ENCODE measurements at places on chromosomes 4 and X. TPM values are rescaled to one million over a fixed set of nuclear protein-coding genes. Genes with fewer than 3 reads are reported as not detected.

DNA sequence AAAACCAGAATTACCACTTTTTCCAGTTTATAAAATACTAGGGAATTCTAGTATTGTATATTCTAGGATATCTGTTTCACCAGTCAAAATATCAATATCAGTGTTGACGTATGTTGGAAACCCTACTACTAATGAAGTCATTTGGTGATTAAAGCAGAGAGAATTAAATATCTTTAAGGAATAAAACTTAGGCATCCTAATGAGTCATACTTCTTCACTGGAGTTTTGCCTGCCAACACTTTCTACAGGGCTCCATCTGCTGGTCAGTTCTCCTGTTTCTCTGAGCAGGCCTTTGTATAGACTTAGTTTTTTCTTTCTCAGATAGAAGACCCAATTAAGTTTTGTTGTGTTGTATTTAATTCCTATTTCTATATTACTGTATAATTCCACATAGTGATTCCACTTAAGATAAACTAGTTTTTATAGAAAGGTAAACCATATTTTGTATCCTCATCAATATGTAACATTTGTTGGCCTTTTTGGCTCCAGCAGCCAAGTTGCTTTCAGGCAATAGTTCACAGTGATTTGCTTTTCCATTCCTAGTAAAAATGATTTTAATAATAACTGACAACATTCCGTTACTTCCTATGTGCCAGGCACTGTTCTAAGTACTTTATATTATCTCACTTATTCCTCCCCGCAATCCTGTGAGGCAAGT lies 3.5 kb downstream of the AP1AR start:
- no peaks in the 10 kb centered on the region for H3K27me3 ChIP-seq
- H3K4me1 ChIP-seq: peaks cover 17% of the 10 kb centered on the region
- H3K27ac ChIP-seq: no peak overlapping the region
- DNase-seq: peak; percentile 67
- no peak overlapping the region for H3K4me3 ChIP-seq

GRCh38 chr4:176261018-176261417 lies 8.0 kb downstream of the ASB5 start:
- H3K4me1 ChIP-seq: peaks cover 29% of the 10 kb centered on the region
- DNase-seq: no peak
- H3K27me3 ChIP-seq: no peaks in the 10 kb centered on the region

GRCh38 chr4:170079981-170080380 lies 9.8 kb downstream of the AADAT start:
- peaks cover 16% of the 10 kb centered on the region for H3K36me3 ChIP-seq
- no peaks in the 10 kb centered on the region for H3K27me3 ChIP-seq
- H3K4me3 ChIP-seq: no peak overlapping the region
- DNase-seq: no peak

RPL39 gene
- total RNA-seq: 10,337 TPM

DNA sequence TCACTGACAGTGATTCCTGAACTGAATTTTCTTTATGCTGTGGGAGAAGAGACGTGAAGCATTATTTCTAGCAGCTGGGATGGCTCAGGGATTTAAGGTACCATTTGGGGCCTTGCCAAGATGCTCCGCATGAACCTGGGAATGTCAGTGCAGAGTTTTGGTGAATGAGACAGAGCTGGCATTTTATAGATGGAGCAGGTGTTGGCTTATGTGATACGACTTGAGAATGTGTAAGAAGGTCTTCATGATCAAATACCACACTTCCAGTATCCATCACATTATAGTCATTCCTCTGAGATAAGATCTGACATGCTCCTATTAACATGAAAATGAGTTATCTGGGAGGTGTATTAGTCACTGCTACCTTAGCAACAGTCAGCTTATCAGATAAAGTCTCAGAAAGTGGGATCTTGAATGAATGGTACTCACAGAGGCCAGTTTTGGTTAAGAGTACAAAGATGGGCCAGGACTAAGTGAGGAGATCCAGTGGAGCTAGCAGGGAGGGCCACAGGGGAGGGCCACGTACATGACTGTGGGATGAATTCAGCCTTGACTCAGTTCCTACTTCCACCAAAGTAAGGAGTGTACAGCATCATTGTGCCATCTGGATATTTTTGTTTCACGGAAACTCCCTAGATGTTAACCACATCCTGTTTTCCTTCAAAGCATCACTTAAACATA lies 116.7 kb downstream of the SPCS3 start:
- H3K27ac ChIP-seq: no peak overlapping the region
- no peak overlapping the region for H3K4me3 ChIP-seq
- no peaks in the 10 kb centered on the region for H3K36me3 ChIP-seq
- H3K4me1 ChIP-seq: no peaks in the 10 kb centered on the region
- no peaks in the 10 kb centered on the region for H3K27me3 ChIP-seq
- DNase-seq: no peak

GRCh38 chrX:50771382-50771781 lies 42.6 kb downstream of the SHROOM4 start:
- DNase-seq: no peak
- H3K4me3 ChIP-seq: no peak overlapping the region
- no peaks in the 10 kb centered on the region for H3K36me3 ChIP-seq
- no peak overlapping the region for H3K27ac ChIP-seq
- no peaks in the 10 kb centered on the region for H3K27me3 ChIP-seq
- no peaks in the 10 kb centered on the region for H3K4me1 ChIP-seq

- peaks cover 6% of the 10 kb centered on the region for H3K36me3 ChIP-seq
- DNase-seq: no peak
- H3K27ac ChIP-seq: no peak overlapping the region
- no peak overlapping the region for H3K4me3 ChIP-seq
- no peaks in the 10 kb centered on the region for H3K27me3 ChIP-seq
- peaks cover 52% of the 10 kb centered on the region for H3K4me1 ChIP-seq
Observed at GRCh38 chrX:147917700-147918695, 6.3 kb downstream of the FMR1 start.

DNA sequence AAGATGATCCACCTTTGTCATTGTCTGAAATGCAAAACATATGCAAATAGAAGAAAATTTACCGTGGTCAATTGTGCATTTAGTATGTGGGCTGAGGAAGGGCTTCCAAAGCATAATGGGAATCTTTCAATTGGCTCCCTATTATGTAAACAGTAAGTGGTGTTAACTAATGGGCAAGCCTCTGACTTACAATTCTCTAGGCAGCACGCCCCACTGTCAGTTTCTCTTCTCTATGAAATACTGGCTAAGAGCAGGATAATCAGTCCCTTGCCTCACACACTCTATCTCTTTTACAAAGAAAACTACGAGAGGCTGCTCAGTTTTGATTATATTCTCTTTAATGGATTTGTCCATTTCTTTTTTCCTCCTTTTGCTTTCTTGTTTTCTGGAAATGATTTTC lies 1272.6 kb downstream of the PCDH19 start:
- no peaks in the 10 kb centered on the region for H3K27me3 ChIP-seq
- peak overlapping the region; percentile 60 for H3K27ac ChIP-seq
- DNase-seq: peak; percentile 15
- H3K36me3 ChIP-seq: no peaks in the 10 kb centered on the region

Measured in neural progenitor cell (in vitro differentiated cells).